ENCODE measurements at places on chromosomes 1 and 21.

DNA sequence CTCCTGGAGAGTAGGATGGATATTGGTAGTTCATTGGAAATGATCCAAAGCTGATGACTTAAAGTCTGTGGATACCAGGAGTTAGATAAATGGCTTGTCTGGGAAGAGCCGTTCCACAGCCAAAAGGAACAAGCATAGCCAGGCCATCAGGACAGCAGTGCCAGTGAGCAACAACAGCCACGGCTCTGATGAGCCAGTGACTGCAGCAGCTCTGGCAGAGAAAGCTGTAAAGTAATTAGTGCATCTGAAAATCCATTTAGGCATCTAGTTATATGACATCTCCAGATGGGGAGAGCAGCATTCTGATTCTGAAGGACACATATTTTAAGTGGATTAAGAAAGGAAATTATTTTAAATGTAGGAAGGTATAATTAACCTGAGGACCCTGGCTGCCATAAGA, 256.2 kb upstream of the PLXNA2 start:
- no peak for DNase-seq

GRCh38 chr21:40809673-40810197, 37.2 kb downstream of the DSCAM start:
- DNase-seq = no peak

GRCh38 chr21:14581902-14582457, 35.9 kb upstream of the SAMSN1 start:
- no peak for DNase-seq

- no peak for DNase-seq
Observed at GRCh38 chr1:15738416-15739113, 2.5 kb downstream of the SLC25A34 start.
